ENCODE measurements at places on chromosomes 5 and 9.

DNA sequence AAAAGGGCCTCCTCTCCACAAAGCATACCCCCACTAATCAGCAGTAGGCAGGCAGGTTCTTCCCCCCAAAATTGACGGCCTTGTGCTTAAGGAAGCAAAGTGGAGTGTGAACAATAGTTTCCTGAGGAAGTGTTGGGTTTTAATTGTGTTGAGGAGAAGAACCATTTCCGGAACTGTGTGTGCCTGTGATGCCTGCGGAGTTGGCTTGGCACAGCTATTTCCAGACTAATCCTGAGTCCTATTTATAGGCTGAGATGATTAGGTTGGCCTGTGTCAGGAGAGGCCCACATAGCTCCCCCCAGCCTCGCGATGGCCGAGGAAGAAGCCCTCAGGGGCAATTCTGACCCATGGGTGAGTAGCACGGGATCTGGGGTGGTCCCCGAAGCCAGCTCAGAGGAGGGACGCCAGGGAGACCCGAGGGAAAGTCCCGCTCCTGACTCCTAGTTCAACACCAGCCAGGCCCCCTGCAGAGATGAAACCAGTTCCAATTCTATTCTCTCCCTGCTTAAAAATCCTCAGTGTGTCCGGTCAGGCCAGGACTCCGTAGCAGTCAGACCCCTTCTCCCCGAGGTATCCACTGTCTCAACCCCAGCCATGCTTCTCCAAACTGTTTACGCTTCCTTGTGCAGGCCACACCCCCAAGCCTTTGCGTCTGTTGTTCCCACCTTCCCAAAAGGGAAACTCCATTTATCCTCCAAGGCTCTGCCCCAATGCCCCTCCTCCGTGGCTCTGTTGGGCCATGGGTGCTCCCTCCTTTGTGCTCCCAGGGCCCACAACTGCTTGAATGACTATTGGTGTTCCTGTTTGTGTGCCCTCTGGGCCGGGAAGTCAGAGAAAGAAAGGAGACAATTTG, 18.1 kb downstream of the GSN start:
- no peak for ATAC-seq

GRCh38 chr5:42494414-42494813, 71.2 kb downstream of the GHR start:
- ATAC-seq, result no peak

- ATAC-seq, result no peak
Measured at GRCh38 chr9:79975621-79976256, 404.0 kb downstream of the TLE4 start.

DNA sequence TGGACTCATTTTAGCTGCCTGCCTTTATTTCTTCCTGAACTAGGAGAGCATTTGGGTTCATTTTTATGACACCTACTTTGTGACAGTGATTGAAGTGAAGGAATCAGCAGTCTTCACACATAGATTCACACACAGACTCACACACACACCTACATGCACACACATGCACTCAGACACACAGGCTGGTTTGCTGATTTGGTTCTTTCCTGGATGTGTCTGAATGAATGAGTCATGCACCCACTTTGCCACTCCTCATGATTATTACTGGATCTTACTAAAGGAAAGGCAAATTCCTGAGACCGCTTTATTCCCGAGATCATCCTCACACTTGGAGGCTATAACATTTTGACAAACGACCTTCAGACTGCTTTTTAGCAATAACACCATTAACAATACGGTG, 529.5 kb downstream of the AGTPBP1 start:
- ATAC-seq, result peak; percentile 80

DNA sequence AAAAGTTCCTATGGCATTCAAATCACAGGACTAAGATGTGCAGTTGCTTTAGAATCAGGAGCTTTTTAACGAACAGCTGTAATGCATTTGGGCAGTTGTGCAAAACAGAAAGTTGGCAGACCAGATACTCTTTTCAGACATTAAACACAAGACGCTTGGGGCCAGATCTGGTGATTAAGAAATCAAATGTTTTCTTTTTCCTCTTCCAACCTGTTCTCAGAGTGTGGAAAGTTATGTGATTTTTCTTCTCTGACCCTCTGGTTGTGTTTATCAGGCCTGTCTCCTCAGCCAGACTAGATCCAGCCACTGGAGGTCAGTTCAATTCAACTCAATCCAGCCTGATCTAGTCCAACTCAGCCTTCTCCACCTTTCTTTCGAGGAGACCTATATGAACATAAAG, 298.5 kb upstream of the PCSK5 start:
- no peak for ATAC-seq

DNA sequence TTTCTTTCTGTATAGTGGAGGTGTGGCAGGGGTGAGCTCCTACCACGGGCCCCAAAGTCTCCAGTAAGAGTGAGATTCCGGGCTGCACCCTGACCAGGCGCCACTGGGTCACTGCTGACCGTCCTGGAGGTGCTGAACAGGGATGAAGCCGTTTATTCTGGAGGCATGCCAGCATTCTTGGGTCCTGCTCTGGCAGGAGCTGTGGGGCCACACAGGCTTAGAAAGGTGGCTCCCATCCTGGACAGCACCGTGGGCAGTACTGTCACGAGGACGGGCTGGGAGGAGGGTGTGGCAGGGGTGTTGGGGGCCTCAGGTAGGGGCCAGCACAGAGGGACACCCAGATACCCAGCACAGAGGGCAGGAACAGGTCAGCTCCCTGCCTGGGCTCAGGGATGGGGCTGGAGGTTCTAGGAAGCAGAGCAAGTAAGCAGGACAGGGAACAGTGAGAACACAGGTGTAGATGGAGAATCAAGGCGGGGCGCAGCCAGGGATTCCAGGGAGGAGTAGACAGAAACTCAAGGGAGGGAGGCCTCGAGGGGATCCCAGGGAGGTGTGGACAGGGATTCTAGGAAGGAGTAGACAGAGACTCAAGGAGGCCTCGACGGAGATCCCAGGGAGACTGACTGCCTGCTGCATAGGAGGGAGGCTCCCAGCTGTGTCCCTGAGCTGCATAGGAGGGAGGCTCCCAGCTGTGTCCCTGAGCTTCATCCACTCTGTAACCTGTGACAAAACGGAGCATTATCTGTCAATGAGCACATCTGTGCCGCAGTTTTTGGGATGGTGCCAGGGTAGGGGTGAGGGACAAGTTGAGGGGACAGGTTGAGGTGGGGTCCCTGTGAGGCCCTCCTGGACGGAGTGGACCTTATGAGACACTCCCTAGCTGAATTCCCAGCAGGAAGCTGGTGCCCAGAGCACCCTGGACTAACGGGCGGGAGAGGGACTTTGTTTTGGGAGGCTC, 1.1 kb upstream of the PLEKHG4B start:
- peak; percentile 47 for ATAC-seq

- ATAC-seq, result no peak
Measured at GRCh38 chr9:124075761-124076160, 64.2 kb downstream of the LHX2 start.

GRCh38 chr5:137273511-137273910, 225.6 kb downstream of the SPOCK1 start:
- ATAC-seq, result no peak

DNA sequence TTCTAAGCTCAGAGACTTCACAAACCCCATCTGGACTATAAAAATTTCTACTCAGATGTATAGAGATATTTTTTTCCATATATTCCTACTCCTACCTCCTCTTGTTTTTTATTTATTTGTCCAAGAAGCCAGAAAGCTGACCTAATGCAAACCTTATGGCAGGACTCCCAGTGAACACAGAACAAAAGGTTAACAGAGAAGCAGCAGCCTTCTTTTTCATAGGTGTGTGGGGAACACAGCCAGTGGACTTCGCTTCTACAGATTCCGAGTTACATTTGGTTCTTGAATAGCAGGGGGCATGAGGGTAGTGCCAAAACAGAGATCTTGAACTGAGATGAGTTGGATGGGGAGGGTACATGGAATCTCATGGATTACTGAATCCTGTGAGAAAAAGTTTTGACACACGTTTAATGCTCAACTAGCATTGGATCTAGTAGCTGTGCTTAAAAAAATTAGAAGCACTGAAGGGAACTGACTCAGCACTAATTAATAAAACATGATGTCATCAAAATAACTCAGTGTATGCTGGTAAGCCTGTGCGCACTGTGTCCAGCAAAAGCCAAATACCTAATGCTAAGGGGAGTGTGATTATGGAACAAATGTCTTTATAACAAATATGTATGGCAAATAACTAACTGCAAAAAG, 240.1 kb downstream of the GABRB2 start:
- no peak for ATAC-seq

Data from SK-N-SH treated with all-trans-retinoic acid at 6 μM for 48 hours (cell line).